EH (cell line): ENCODE measurements at places on chromosomes 1 and 21.
A peak's percentile ranks its signal among the peaks of the same experiment; 100 is the strongest.

GRCh38 chr1:156910309-156910782, 10.1 kb upstream of the LRRC71 start:
- DNase-seq: peak; percentile 41

GRCh38 chr1:228408869-228409805, 2.5 kb upstream of the TRIM11 start:
- no peak for DNase-seq

GRCh38 chr1:10299151-10299550, 88.8 kb downstream of the KIF1B start:
- no peak for DNase-seq

DNA sequence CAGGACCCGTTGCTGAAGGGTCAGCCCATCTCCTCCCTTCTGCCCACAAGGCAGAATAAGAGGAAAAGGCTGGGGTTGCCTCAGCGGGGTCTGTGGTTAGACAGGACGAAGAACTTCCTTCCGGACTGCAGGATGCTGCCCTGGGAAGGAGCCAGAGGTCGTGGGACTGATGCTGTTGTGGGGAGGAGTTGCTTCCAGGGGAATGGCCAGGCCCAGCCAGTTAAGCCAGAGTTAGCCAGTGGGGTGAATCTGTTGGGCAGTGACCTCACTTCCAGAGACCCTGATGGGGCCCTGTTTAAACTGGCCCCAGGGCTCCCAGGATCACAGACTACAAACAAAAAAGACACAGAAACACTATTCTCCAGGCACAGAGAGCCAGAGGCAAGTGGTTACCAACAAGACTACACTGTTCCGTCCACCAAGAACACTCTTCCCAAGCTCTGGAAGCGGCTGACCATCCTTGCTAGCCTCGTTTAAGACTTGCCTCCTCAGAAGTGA, 13.0 kb downstream of the FAM229A start:
- peak; percentile 86 for DNase-seq

DNA sequence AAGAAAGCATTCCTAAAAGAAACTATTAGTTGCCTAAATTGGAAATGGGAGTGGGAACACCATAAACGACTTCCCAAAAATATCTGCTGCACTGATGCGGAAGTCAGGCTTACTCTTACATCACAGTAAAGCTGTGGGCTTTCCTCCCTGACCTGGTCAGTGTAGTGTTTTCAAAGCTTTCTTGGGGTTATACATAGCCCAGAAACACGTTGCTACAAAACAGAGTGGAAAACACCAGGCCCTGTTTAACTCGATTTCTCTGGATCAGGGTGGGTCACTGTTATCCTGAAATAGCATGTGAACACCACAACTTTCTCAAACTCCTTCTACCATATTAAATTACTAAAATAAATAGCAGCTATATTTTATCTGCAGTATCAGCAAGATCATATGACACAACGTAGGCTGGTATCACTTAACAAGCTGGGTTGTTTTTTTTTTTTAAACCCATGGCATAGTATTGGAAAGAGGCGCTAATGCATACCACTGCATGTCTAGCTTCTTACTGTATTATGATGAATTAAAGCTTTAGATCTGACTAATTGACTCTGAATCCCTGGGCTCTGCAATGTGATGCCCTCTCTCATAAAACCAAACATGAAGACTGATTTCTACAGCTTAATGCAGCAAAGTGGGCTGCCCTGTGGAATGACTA, 184.6 kb downstream of the TGFB2 start:
- DNase-seq: peak; percentile 69

GRCh38 chr1:147545133-147545532, 3.8 kb downstream of the BCL9 start:
- DNase-seq: peak; percentile 23

DNA sequence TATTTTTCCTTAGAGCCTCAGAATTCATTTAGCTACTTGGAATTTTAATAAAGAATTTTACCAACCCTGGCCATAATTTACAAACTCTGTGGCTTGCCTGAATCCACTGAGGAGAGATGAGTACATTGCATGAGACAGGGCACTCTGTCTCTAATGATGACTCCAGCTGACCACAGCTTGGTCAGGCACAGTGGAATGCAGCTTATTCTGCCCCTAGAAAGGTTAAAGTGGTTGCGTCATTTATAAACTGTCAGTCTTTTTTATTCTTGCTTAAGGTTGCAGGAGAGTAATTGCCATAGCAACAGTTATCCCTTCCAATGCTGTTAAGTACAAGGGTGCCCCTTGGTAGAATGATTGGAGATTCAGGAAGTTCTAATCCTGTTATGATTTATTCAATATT, 28.3 kb downstream of the PDE4B start:
- DNase-seq: peak; percentile 98

- DNase-seq: no peak
Observed at GRCh38 chr1:22236900-22237299, 94.0 kb upstream of the WNT4 start.

GRCh38 chr1:232334811-232335210, 295.1 kb downstream of the SIPA1L2 start:
- DNase-seq: no peak

GRCh38 chr1:155063550-155064110, at the start of gene EFNA4:
Gene EFNA4, plus strand, starts transcription at chr1:155063740. Its CDS starts 84 bp downstream, at chr1:155063824.
- DNase-seq: peak; percentile 87

- DNase-seq: no peak
Observed at GRCh38 chr1:24904731-24905354, 25.2 kb downstream of the RUNX3 start.

DNA sequence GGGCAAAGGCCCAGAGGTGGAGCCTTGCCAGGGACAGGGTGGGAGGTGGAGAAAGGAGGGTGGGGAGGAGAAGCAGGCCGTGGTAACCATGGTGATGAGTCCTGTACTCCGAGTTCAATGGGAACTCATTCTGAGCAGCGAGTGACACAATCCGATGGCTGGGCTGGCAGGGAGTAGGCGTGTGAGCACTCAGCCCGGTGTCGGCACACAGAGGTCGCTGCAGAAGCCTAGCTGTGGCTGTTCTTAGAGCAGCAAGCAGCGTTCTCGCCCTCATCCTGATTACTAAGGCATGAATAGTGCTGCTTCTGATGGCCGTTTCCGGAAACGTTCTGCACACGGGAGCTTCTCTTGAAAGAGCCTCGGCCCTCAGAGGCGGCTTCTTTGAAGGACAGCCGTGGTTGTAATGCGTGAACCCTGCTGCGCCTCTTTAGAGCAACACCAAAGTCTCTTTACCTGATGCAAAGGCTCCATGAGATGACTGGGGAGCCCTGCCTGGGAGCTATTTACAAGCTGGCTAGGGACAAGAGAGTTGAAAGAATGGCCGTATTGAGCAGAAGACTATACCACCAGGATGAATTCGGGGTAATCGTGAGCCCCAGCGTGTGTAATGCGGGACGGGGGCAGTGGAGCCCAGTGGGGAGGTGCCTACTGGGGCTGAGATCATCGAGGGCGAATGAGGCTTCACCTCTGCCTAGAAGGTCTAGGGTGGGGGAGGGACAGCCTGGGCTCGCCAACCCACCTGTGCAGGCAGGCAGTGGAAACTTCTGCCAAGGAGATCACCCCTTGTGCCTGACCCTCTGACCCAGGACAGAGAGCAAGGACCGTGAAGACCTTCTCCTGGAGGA, 72.8 kb upstream of the PAX7 start:
- peak; percentile 3 for DNase-seq

DNA sequence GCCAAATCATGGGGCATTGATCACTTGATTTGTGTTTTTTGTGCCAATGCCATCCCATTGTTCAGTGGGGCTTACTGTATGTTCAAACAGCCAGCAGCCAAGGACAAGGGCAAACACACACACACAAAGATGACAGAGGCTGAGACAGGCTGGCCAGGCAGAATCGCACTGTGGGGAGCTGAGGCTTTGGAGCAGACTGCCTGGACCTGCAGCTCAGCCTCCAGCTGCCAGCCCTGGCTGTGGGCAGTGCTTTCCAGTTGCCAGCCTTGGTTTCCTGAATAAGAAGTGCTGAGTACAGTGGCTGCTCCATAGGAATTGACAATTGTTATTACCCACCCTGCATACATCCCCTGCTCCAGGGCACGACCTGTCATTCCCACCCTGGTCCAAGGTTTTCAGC, 16.9 kb upstream of the PCP4 start:
- DNase-seq: no peak
